ENCODE measurements at places on chromosomes 16 and 17.

- no peak for DNase-seq
Measured at GRCh38 chr16:89705006-89705405, 3.5 kb upstream of the SPATA2L start.

- no peak for DNase-seq
Measured at GRCh38 chr16:9271841-9272240, 180.4 kb downstream of the HAPSTR1 start.

DNA sequence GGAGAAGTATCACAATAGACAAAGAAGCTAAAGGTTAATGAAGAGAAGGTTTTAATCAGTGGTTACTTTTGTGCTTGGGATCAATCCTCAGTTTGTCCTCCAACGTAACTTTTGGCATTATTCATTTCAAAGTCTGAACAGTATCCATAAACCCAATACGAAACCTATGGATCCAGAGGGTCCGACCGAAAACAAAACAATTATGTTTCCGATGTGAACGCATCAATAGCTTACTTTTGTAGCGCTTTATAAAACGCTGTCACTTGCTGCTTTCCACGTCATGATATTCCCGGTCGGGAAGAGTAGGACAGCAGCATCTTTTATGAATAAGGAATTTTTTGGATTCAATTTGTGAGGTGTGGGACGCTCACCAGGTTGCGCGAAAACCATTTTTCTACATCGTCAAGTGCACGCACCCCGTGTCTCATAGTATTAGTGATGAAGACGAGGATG lies 383.8 kb downstream of the ZFHX3 start:
- DNase-seq, result no peak

DNA sequence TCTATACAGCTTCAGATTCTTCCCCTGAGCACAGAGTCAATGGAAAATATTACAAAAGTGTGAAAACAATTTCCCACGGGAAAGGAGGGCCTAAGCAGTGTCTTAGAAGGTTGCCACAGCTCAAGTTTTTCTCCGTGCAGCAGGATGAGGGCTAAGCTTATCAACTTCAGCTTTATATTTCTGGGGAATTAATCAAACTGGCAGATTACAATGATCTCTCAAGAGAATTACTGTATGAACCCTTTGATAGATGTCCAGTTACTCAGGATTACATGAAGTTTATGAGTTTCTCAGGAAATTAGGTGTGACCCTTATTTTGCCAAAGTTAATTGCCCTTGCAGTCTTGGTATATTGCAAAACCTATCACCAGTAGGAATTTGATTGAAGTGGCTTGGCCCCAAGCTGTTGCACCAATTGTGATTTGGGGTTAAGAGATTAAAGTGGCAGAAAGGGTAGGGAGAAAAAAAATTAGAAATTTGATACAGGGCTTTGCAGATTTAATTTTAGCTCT lies 298.4 kb downstream of the MAP2K6 start:
- DNase-seq, result no peak

DNA sequence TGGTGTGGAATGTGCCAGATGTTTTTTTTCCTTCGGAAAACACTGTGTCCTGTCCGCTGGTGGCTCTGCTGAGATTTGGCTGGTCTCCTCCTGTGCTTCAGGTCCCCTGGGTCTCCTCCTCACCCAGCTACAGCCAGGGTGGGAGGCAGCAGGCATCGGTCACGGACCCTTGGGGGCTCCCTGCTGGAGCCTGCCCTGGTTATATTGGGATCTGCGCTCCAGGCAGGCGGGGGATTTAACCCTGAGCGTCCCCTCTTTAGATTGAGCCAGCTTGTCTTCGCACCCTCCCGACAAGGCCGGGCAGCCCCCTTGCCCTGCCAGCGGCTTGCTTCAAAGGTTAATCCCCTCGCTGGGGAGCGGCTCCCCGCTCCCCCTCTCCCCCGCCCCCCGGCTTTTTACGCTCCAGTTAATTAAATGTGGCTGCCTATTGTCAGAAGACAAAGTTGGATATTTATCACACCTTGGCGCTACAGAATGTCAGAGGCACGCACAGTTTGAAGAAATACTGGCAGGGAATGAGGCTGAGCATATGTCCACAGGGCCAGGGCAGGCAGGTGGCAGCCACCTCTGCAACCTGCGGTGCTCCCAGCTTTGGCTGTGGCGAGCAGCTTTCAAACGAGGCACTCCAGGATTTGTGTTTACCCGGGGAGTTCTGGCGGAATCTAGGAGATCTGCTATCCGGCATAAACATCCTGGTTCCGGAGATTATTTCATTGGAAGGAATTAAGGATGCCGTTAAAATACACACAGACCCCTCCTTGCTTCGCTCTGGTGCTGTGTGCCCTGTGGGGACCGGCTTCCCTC lies 38.2 kb upstream of the GSE1 start:
- no peak for DNase-seq

DNA sequence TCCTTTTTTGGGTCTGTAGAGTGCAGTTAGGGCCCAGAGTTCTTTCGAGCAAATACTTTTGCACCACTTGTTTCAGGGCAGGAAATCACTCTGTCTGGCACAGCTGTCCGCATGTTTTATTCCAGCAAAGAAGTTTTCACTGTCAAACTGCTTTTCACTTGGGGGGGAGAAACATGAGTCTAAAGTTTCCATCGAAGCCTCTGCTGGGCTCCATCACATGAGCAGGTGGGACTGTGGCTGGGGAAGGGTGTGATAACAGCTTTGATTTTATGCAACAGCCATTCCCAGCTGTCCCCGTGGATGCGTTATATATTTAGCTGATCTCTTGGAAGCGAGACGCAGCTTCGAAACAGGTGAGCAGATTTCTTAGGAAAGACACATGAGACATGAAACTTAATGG lies 288.6 kb downstream of the SNX29 start:
- DNase-seq, result no peak

Data from endothelial cell (in vitro differentiated cells).